Left colon (tissue), 2 donors: ENCODE measurements at places on chromosomes 11 and 22. TPM values are rescaled to one million over a fixed set of nuclear protein-coding genes. Genes with fewer than 3 reads are reported as not detected.
A peak's percentile ranks its signal among the peaks of the same experiment; 100 is the strongest.

DNA sequence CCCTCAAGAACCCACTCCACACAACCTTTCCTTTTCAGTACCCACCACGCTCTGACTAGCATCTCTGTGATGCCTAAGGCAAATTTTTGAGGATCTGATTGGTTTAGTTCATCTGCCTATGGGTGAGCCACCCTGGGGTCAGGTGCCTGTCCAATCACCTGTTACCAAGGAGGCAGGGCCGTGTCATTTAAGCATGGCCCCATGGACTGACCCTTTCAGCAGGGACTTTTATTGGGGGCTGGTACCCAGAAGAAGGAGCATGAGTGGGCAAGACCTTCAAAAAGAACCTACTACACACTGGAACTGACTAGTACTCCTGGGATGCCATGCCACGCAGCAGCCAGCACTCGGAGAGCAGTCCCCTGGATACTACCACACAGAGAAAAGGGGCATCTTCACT is 28.4 kb downstream of the C11orf91 start:
- no peak for DNase-seq

GRCh38 chr22:41398921-41399320 is 17.2 kb downstream of the TEF start:
- DNase-seq = no peak

GRCh38 chr11:18594999-18595749 is 4.4 kb upstream of the MISFA start:
- no peak for DNase-seq

GRCh38 chr22:44658311-44658953 is 43.6 kb upstream of the PRR5 start:
- DNase-seq = peak; percentile 58

GRCh38 chr11:134906356-134906955 is 494.4 kb upstream of the B3GAT1 start:
- DNase-seq = no peak

DNA sequence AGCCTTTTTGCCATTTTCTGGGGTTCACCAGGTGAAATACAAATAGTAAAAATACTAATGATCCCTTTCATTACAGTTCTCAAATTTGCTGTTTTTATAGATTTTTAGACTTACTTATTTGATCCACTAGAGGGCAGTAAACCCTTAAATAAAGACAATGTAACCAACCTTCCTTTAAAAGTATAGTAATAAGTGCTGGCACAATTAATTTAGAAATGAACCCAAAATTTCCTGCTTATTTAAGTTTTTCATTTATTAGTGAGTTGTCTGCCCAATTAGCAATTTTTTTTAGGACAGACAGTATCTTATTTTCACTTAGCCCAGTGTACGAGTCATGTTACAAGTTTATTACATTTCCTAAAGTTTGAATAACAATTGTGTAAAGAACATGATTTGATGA is 4.7 kb downstream of the DDIAS start:
- no peak for DNase-seq

DNA sequence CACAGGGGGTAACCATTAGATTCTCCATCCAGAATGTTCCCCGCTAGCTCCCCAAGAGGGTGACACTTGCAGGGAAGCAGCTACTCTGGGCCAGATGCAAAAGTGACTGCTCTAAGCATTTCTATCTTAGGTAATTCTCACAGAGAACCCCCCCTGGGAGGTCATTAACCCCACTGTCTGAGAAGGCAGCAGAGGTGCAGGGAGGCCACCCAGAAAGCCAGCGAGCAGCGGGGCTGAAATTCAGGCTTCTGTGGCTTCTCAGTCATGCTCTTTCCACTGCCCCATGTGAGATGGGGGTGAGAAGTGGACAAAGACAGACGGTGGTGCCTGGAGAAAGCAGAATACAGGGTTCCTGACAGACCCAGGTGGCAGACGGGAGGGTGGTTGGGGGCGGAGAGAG is 114.4 kb upstream of the ASPHD2 start:
- DNase-seq = no peak

GRCh38 chr11:113551645-113552044 is 76.4 kb upstream of the DRD2 start:
- no peak for DNase-seq

- DNase-seq = no peak
Measured at GRCh38 chr11:31861011-31861410, 49.9 kb upstream of the PAX6 start.

DNA sequence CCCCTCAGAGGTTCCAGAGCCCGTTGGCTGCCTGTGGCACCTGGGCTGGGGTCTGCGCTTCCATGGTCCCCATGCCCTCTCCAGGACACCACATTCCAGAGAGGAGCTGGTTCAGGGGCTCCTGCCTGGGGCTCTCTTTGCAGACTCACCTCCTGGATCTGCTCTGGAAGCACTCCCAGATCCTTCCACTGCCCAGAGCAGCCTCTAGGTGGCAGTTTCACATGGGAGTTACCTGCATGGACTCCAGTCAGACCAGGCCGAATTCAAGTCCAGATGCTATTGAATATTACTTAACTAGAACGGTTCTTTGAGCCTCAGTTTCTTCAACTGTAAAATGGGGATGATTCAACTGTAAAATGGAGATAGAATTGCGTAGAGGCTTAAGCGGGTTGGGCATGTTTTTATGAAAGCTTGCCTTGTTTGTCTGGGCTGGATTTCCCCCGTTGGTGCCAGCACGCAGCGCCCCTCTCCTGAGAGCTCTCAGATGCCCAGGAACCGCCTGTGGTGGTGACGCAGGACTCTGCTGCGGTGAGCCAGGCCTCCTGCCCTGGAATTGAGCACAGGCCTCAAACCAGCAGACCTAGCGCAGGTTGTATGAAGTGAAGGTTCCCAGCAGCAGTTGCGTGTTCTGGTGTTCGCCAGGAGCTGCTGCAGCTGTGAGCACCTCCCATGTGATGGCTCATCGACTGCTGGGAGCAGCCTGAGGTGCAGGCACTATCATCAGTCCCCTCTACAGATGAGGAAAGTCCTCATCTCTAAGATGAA is 44.2 kb downstream of the LMO1 start:
- DNase-seq = peak; percentile 60

- DNase-seq = no peak
Measured at GRCh38 chr11:12430351-12430750, 53.0 kb downstream of the PARVA start.

DNA sequence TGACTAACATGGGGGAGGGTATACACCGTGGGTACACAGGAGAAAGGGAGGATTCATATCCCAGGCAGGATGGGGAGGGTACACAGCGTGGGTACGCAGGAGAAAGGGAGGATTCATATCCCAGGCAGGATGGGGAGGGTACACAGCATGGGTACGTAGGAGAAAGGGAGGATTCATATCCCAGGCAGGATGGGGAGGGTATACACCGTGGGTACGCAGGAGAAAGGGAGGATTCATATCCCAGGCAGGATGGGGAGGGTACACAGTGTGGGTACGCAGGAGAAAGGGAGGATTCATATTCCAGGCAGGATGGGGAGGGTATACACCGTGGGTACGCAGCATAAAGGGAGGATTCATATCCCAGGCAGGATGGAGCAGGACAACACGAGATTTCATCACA is 36.6 kb upstream of the NRIP3 start:
- DNase-seq = no peak

DNA sequence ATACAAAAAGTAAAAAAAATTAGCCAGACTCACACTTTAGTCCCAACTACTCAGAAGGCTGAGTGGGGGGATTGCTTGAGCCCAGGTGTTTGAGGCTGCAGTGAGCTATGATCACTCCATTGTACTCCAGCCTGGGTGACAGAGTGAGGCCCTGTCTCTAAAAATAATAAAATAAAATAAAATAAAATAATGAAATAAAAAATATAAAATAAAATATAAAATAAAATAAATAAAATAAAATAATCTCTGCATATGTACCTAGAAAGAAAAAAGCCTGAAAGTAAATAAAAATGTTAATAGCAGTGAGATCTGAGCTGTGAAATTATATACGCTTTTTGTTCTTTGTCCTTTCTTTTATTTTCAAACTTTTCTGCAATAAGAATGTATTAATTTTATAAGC is 17.1 kb upstream of the LRP5 start:
- no peak for DNase-seq

DNA sequence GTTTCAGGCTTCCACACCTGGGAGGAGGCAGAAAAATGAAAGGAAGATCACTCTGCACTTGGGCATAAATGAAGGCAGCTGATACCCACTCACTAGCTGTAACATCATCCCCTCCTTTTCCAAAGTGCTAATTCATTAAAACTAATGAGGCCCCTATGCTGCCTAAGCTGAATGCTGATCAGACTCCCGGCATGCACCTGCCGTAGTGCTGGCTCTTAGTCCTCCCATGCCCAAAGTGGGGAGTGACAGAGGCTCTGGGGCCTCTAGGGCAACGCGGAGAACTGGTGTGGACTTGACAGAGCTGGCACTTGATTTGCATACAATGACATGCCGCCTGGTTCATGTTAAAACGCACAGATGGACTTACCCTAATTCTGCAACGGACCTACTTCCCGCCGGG is 96.5 kb upstream of the NCAM1 start:
- no peak for DNase-seq

The MDK gene
- 195 TPM for total RNA-seq
